ENCODE measurements at places on chromosomes 7 and 10. TPM values are rescaled to one million over a fixed set of nuclear protein-coding genes. Genes with fewer than 3 reads are reported as not detected.

GNG11 gene
- 28.4 TPM for total RNA-seq

GLRX3 gene
- 30.7 TPM for total RNA-seq

ZNF503 gene
- total RNA-seq = 28.8 TPM

ARHGAP22 gene
- 2.0 TPM for total RNA-seq

DEPP1 gene
- total RNA-seq = 309 TPM

GRCh38 chr10:99849536-99849935 is 67.1 kb downstream of the ABCC2 start:
- DNase-seq = no peak

GRCh38 chr7:158847451-158847866 is 8.9 kb upstream of the DYNC2I1 start:
- no peak for DNase-seq

DNA sequence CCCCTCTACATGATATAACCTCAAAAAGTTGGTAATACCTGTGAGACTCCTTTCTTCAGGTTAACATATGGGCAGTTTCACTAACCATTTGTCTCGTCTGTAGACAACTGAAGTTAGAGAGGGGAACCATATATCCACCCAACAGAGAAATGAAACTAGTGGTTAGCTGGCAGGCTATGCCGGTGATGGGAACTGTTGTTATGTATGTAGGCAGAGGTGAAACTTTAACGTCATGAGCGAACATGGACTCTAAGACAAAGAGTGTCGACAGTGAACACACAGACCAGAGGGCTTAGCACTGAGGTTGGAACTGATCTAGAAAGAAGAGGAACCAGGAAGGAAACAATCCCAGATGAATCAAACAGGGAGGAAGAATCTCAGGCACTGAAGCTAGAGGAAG is 112.4 kb downstream of the ELMO1 start:
- no peak for DNase-seq

DNA sequence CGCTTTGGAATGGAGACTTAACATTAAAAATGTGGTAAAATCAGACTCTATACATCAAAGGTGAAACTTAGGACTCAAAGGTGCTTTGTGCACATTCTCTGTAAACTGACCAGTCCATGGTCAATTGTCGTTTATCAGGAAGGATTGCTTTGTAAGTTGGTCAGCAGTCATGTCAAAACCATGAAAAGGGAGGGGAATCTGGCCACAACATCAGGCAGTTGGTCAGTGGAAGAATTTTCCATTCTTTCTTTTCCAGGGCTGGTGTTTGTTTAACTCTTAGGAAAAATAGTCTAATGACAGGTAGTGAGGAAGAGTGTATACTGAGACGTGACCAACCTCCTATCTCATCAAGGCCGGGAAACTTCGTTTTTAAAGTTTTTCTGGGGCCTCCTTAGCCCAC is 226.5 kb downstream of the ADK start:
- DNase-seq = no peak
